C1 segment of cervical spinal cord (tissue), 14 donors: ENCODE measurements at places on chromosomes 12 and 14.

GRCh38 chr14:61570549-61571290 is 124.6 kb upstream of the HIF1A start:
- no peak for DNase-seq

DNA sequence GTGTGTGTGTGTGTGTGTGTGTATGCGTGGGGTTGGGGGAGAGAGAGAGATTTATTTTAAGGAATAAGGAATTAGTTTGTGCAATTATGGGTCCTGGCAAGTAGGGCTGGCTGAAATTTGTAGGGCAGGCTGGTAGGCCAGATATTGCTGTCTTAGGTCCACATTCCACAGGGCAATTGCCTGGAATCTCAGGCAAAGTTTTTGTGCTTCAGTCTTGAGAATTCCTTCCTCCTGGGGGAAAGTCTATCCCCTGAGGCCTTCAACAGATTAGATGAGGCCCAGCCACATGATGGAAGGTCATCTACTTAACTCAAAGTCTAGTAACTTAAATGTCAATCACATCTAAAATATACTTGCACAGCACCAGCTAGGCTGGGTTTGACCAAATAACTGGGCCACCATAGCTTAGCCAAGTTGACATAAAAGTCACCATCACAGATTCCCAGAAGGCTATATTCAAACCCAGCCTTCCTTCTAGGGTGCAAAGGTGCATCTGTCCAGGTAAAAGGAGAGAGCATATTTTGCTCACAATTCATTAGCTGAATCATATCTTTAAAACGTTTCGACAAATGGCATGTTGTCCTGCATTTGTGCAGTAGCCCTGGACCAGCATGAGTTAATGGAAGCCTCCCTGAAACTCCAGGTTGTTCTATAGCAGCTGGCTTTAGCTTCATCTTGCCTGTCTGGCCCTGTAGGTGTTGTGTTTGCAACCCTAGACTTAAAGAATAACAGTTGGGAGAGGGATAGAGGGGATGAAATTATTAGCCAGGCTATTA is 63.1 kb downstream of the C14orf132 start:
- DNase-seq, result no peak

DNA sequence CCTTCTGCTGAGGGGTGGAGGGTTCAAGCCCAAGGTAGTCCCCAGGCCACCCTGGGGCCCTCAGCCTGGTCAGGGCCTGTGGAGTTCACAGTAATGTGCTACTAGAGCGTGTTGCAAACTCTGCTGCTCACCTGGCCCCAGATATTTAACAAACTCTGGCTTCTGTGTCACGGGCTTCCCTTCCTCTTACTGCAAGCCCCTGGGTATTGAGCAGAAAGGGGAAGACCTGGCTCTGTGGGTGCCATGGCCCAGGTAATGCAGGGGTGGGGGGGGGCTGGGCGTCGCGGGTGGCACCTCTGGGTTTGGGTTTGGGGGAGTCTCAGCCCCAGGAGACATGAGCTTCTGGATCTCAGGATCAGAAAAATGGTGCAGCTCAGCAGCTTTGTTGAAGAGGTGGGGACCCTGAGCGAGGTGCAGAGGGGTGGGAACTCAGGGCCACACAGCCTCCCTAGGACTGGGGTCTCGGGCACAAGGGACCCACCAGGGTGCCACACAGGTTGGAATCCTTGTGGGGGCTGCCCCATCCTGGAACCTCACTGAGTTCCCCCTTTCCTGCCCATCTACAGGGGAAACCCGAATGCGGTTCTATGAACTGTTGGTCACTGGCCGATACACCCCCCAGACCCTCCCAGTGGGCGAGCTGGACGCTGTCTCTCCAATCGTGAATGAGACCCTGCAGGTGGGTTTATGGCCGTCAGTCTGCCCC is 4.0 kb downstream of the SETD1B start:
- no peak for DNase-seq

DNA sequence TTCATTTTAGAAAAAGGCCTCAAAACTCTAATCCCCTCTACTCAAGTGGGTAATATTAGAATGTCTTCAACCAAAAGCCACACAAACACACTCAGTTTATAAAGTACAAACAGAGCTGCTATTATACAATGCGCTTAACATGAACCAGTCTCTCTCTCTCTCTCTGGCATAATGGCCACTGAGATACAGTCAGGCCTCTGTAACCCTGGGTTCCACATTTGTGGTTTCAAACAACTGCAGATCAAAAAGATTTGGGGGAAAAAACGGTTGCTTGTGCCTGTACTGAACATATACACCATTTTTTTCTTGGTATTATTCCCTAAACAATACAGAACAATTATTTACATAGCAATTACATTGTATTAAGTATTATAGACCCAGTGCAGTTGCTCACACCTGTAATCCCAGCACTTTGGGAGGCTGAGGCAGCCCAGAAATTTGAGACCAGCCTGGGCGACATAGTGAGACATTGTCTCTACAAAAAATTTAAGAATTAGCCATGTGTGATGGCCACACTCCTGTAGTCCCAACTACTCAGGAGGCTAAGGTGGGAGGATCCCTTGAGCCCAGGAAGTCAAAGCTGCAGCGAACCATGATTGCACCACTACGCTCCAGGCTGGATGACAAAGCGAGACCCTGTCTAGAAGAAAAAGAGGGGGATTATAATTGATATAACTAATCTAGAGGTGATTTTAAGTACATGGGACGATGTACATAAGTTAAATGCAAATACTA is 5.6 kb downstream of the SLC11A2 start:
- peak; percentile 30 for DNase-seq

GRCh38 chr14:103628221-103628683 is 759 bp upstream of the KLC1 start:
- DNase-seq, result peak; percentile 42

- DNase-seq, result no peak
These were observed 349.0 kb downstream of the RAD51B start for GRCh38 chr14:68168460-68169109.

DNA sequence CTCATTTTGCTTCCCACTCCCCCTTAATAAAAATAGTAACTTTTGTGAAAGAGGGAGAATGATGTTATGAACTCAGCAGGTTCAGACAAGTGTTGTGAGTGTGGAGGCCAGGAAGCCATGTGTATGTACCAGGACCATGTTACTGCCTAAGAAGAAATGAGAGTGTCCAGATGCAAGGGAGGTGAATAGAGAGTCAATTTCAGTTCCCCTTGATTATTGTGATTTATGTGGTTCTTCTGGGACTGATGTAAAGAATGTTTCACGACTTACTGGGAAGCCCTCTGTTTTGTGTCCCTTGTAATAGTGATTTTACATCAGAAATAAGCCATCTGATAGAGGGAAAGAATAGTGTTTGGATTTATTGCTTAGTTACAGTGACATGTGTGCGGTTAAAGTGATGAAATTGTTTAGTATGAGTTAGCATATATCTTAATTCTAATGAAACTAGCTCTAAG is 32.5 kb downstream of the FBXO34 start:
- DNase-seq, result no peak

- no peak for DNase-seq
These were observed 824 bp downstream of the TBK1 start for GRCh38 chr12:64452559-64453329.

GRCh38 chr14:85535321-85535720 is 5.4 kb downstream of the FLRT2 start:
- DNase-seq, result no peak

DNA sequence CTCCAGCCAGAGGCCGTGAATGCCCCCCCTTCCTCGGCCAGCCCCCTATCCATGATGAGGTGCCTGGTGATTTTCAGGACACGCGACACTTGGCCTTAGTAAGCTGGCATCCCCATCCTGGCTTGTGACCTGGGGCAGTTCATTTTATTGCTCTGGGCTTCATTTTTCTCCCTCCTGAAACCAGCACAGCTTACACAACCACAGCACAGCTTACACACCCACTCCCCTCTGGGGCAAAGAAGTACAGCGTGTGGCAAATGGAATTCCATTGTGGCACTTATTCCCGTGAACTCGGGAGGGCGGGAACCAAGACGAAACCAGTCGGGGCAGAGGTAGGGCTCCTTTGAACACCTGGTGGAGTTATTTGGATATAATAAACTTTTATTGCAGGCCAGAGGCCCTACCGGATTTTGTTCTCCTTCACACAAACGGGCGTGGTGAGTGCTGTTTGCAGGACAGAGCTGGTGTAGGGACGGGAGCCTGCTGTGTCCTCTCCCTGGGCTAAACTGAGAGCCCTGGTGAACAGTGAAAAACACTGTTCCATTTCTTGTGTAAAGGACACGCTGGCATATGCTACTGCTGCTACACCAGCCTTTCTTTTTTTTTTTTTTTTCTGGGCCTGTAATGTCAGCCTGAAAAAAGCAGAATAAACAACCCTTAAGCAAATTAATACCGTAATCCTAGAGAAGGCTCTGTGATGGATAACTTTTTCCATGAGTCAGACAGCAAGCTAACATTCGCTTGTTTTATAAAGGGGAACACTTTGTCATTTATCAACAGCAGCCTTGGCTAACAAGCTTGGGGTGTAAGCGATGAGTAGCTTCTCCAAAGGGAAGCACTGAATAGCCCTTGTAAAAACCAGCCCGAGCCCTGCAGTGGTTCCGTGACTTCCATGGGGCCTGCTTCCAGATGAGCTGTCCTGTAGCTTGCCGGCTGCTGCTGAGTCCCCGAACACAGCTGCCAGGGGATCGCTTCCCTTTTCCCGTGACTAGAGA is 29.3 kb downstream of the CD9 start:
- peak; percentile 54 for DNase-seq

DNA sequence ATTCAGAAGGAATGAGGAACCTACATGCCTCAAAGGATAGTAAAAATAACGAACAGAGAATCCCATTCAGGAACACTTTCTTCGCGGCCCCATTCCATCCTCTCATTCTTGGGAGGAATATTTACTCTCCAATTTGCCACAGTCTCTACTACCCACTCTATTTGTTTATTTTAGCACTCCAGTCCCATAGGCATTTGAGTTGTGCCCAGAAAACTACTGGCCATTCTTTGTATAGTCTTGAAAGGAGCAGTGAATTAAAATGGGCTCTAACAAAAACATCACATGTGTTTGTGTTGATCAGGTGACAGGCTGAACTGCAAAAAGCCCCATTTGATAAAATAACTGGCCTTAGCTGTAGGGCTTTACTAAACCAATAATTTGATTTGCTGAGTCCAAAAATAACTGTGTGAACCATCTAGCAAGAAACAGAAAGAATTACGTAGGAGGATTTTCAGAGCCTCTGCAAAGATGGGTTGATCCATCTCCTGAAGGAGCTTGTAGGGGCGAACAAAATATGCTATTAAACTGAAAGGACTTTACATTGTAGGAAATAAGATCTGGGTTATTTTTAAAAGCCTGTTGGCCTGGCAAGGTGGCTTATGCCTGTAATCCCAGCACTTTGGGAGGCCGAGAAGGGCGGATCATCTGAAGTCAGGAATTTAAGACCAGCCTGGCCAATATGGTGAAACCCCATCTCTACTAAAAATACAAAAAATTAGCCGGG is 142.3 kb upstream of the CPNE8 start:
- no peak for DNase-seq

- DNase-seq, result no peak
These were observed 359.8 kb downstream of the PCNX1 start for GRCh38 chr14:71267007-71267513.

GRCh38 chr12:52672321-52672933 is 7.8 kb downstream of the KRT1 start:
- DNase-seq, result no peak

- DNase-seq, result no peak
These were observed 95.3 kb downstream of the BICD1 start for GRCh38 chr12:32201976-32202375.

- DNase-seq, result no peak
These were observed 122.5 kb downstream of the ZFP36L1 start for GRCh38 chr14:68670359-68670715.

- peak; percentile 36 for DNase-seq
These were observed 54.7 kb upstream of the GTF2A1 start for GRCh38 chr14:81275305-81276072.

DNA sequence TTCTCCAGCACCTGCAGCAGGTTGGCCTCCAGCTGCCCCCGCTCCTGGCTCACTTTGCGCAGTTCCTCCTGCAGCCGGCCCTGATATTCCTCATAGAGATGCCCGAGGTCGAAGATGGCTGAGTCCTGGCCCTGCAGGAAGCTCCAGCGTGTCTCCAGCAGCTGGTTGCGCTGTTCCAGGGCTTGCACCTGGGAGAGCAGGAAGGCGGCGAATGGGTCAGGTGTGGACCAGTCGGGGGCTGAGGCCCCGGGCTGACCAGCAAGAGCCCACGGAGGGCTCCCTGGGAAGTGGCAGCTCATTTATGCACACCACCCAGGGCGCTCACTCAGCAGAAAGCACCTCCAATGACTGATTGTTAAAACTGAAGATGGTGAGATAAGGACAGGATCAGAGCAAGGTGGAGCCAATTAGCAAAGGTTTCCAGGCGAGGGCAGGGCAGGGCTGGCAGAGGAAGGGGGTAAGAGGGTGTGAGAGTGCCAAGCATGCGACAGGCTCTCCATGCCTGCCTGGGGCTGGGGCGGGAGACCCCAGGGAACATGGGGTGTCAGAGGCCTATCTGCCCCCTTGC is 6.3 kb downstream of the KRT80 start:
- DNase-seq, result no peak

- DNase-seq, result no peak
These were observed 441.8 kb downstream of the TMTC2 start for GRCh38 chr12:83128540-83128939.

GRCh38 chr12:118925826-118926225 is 55.5 kb upstream of the SRRM4 start:
- DNase-seq, result no peak

DNA sequence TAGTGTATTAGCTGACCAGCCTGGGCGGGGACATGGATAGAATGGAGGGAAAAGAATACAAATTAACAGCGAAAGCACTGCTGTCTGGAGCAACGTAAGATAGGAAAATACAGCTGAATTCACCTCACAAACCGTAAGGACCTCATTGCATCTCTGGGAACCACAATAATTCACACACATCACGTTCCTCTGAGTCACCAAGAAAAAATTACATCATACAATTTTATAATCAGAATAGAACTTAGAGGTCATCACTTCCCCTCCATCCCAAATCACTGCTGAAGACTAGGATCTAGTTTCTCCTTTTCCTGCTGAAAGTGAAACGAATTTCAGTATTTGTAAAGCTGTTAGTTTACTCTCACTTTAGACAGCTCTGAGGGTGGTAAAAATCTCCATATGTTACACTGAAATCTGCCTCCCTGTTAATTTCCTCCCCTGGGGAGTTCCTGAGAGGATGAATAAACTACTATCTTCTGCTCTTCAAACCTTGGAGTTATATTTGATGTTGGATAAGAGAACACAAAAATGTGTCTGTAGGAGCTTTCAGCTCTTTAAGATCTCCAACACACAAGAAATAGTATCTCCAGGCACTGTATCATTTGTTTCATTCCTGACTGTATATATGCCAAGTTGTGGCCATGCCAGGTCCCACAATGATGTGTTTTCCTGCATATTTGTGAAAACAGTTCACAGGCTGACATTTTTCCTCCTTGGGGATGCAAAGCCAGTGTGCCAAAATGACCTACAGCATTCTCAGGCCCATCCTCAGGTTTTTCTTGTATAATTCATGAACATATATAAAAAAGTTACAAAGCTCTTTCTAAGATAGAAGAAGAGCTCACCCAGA is 63.8 kb upstream of the SSTR1 start:
- DNase-seq, result no peak

DNA sequence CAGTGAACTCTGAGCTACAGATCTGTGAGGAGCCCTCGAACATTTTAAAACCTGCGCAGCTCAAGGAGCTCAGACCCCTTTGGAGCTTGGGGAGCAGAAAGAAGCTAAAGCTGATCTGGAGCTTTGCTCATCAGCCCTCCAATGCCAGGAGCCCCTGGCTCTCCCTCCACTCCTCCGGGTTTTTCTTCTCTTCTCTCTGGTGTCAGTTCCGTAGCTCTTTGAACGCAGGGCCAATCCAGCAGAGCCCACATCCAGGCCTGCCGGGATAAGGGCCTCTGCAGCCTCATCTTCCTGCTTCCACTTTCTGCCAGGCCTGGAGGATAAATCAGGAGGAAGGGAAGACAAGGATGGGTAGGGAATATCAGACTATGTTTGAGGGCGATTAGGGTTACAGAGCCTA is 6.0 kb downstream of the HOXC4 start:
- no peak for DNase-seq
